Progenitor cell of endocrine pancreas (in vitro differentiated cells): ENCODE measurements at places on chromosomes 6 and 20. TPM values are rescaled to one million over a fixed set of nuclear protein-coding genes. Genes with fewer than 3 reads are reported as not detected.

VGLL2 gene
- 0.49 TPM in 1 of 2 replicates, not detected in the other for total RNA-seq

GRM1 gene
- 0.40 and 0.41 TPM in 2 replicates for total RNA-seq

- no peak for DNase-seq
Observed at GRCh38 chr6:110020888-110021287, 42.8 kb downstream of the GPR6 start.

DNA sequence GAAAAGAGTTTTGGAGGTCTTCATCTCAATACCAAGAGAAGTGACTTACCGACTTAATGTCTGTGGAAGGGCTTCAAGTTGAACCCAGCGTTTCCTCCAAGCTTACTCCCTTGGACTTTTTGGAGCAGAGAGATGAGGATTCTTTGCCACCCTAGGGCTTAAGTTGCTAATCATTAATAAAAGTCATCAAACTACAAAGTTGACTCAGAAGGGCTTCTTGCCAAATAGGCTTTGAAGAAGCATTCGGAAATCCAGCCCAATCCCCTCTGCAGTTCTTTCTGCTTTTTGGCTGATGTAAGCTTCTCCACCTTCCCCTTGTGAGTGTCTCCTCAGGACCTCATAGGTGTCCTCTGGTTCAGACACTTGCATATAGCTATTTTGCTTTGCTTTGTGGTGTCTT is at the start of gene SLC17A3:
TSS of gene SLC17A3 (minus strand) at position 126 of the 400 bp plus-strand sequence. CDS start 5,856 bp downstream, outside the sequence.
- no peak for DNase-seq

DNA sequence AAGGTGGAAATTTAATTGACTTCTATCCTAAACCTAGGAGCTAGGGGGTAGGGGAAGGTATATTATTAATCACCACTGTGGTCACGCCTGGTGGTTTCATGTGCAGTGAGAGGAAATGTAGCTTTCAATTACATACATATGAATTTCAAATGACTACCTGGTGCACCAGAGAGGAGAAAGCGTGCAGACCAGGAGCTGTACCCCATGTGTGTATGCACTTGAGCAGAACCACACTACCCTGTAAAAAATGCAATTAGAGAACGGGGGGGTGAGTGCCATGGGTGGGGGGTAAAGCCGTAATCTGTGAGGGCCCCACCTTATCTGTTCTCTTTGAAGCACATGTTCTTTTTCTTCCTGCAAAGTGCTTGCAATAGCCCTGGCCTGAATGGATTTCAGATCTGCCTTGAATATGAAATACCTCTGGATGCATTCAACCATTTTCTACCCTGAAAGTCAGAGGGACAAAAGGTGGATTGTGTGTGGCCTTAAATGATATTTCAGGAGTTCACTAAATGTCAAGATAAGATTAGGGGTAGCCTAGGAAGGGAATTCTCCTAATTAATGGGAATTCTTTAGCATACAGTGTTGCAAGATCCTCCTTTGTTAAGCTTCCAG is 30.9 kb upstream of the EDN3 start:
- no peak for DNase-seq
